ENCODE measurements at places on chromosomes 4 and X.

GRCh38 chrX:22121161-22121560, 89.0 kb downstream of the PHEX start:
- no peak for DNase-seq

GRCh38 chr4:61273233-61273632, 73.1 kb downstream of the ADGRL3 start:
- no peak for DNase-seq

DNA sequence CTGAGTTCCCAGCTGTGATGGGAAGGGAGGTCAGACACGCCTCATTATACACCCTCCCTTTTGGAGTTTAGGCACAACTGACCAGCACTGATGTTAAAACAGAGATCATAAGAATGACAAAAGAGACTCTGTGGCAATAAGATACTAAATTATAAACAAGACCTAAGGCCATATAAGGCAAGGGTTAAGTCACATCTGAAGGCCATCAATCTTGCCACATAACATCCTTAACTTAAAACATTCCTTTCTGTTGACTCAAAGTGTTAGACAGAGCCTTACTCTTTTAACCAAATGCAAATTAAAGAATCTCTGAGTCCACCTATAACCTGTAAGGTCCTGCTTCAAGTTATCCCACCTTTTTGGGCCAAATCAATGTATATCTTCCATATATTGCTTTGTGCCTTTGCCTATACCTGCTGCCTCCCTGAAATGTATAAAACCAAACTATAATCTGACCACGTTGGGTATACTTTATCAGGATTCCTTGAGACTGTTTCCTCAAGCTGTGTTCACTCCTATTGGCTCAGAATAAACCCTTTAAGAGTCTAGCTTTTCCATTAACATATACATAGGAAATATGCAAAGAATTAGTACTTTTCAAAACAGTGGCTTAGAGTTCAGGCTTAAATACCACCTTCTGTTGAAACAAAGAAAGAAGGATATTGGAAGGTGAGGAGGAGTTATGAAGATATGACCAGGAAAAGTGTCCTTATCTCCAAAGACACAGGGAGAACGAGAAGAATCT, 214.4 kb upstream of the PPP1R2C start:
- no peak for DNase-seq

DNA sequence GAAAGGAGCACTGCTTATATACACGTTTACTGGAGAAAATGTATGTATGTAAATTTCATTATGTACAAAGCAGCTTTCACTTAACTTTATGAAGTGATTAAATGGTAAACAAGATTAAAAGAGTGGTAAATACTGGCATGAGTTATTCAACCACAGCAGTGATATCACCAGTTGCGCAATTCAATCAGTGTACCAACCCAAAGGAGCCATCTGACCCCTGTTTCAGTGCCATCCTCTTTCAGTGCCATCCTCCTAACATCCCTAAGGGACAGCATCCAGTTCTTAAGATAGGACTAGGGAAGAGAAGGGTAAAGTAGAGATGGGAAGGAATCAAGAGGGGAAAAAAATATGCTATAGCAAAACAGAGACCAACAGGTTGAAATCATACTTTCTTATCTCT, 16.2 kb downstream of the HPF1 start:
- no peak for DNase-seq

DNA sequence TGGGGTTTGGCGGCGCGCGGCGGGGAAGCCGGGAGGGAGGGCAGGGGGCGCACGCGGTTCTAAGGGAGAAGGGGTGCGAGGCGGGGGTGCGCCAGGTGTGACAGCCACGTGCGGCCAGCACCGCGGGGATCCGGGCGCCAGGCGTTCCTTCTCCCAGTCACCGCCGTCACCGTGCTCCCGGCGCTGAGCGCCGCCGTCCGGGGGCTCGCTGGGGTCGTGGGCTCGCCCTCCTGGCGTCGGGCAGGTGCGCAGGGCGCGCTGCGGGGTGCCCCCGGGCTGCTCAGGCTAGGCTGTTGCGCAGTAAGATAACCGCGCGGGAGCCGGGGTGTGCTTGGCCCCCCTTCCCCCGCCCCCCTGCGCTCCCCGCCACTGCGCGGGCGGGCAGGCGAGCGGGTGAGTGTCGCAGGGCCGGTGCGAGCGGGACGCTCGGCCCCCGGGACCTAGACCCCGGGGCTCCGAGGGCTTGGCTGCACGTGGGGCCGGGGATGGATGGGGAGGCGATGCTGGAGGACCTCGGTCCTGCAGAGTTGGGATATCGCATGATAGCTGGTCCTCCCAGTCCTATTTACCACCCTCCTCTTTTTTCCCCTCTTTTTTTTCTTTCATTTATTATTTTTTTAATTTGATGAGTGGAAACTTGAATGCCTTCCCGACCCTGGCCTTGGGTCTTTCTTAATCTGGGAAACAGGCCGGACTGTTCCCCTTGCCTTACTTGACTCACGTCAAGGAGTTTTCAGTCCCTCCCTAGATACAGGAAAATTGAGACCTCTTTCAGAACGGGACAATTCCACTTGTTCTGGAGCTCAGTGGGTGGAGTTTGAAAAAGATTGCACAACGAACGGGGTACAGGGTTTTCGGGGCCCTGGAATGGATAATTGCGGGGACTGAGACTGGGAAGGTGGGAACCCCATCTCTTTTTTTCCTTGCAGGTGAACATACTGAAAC, 797 bp downstream of the TXLNG start:
- peak; percentile 41 for DNase-seq

- no peak for DNase-seq
Observed at GRCh38 chr4:105627620-105628019, 75.2 kb downstream of the ARHGEF38 start.

DNA sequence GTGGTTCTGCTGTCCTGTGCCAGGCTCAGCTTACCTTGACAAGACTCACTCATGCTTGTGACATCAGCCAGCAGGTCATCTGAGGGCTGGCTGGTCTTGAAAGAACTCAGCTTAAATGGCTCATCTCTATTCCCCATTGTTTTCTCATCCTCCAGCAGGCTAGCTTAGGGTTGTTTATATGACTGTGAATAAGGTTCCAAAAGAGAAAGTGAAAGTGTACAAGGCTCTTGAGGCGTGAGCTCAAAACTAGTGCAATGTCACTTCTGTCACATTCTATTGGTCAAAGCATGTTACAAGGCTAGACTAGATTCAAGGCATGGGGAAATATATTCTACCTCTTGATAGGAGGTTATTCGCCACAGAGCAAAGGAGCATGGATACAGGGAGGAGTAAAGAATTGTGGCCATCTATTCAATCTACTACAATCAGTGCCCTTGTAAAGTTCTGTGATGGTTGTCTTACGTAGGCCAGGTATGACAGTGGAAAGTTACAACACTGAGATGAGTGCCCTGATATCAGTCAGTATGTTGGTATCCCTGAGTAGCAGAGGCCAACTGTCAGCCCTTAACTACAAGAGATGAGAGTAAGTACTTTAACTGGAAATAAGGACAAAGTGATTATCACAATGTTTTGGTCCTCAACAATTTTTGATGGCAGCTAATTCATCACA, 19.8 kb upstream of the TMLHE start:
- no peak for DNase-seq

- peak; percentile 26 for DNase-seq
Observed at GRCh38 chrX:47384502-47384901, 14.1 kb downstream of the ZNF157 start.

DNA sequence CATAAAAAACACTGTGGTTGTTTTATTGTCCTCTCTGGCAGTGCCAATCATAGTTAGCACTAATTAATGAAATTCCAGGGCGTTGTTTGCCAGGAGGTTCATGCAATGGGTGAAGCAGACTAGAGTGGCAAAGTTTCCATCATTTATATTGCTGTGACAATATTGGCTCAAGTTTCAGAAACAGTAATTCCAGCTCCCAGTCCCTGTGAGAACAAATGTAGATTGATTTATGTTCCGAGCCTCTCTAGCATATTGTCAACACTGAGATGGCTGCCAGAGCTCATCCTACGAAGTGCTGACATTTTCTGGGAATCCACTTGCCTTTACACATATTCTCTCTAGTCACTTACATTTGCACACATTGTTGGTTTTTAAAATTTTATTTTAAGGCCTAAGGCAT, 440.0 kb upstream of the IGFBP7 start:
- DNase-seq, result no peak

- DNase-seq, result no peak
Observed at GRCh38 chr4:159296061-159296460, 193.2 kb downstream of the RAPGEF2 start.

DNA sequence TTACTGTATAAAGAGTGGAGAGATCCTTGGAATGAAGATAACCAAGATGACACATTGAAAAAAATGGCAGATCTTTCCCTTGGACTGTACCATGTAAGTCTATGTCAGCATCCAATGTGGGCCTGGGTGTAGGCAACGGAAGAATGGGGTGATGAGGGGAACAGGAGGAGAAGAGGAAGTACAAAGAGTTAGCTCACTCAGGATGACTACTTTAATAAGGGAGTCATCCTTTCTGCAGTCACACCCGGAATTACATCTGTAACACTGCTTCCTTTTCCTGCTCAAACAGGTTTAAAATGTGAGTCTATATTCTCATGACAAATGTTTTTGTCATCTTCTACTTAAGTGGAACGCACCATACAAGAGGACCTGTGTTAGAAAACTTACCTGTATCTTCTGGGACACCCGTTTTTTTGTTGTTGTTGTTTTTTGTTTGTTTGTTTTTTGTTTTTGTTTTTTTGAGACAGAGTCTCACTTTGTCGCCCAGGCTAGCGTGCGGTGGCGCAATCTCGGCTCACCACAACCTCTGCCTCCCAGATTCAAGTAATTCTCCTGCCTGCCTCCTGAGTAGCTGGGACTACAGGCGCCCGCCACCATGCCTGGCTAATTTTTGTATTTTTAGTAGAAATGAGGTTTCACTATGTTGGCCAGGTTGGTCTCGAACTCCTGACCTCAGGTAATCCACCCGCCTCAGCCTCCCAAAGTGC, 18.0 kb downstream of the HPSE start:
- DNase-seq, result no peak

DNA sequence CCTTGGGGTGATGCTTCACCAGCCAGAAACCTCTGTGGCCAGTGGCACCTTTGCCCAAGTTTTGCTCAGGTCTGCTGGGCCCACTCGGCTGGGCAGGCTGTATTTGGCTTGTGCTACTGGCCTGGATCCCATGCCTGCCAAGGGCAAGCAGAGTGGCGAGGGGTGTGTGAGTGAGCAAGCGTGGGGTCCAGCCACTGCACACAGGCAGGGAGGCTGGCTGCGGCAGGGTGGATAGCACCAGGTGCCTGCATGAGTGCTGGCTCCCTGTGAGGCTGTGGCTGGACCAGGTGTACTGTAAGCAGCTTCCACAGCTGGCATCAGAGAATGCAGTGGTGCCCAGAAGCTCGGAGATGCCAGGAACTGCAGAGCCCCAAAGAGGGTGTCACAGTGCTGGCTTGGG, 478.5 kb downstream of the STPG2 start:
- no peak for DNase-seq

- DNase-seq, result no peak
Observed at GRCh38 chr4:158933236-158933635, 164.4 kb downstream of the FNIP2 start.

DNA sequence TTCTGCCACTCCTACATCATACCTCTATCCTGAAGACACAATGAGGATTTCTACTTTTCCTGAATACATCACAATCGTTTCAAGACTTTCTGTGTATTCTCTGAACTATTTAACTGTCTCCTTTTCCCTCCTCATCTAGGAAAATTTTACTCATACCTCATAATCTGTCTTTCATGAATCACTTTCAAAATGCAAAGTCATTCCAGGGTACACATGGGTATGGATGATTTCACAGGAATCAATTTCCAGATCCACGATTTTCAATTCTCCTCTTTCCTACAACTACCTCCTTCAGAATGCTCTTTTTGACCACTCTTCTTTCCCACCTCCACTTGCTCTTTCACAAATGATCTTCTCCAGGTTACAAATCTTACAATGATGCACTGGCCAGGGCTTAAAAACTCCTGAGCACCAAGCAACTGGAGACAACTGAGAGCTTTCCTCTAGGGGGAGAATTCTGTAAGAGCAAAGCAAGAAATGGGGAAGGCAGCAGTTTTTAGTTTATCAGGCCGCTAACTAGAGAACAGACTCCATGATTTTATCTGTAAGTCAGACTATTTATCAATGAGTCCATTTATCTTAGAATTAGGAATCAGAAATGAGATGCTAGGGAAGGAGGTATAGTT, 116.4 kb downstream of the PPP3CA start:
- DNase-seq, result no peak

GRCh38 chrX:48956728-48957414, 536 bp downstream of the OTUD5 start:
- DNase-seq, result no peak

GRCh38 chr4:73998040-73999011, at the start of gene CXCL5:
TSS of gene CXCL5 (minus strand) at chr4:73998677. CDS start at chr4:73998581, 96 bp downstream.
- DNase-seq, result no peak

GRCh38 chrX:30414144-30414543, 105.0 kb upstream of the NR0B1 start:
- DNase-seq, result no peak

DNA sequence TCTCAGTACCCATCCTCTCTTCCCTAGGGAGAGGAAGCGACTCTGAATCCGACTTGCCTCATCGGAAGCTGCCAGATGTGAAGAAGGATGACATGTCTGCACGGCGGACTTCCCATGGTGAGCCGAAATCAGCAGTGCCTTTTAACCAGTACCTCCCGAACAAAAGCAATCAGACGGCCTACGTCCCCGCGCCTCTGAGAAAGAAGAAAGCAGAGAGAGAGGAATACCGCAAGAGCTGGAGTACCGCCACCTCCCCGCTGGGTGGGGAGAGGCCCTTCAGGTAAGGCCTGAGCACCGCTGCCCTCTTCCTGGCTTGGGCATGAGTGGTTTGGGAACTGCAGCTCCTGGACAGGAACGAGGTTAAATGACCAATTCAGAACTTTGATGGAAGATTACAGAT, 81.2 kb downstream of the LIMCH1 start:
- no peak for DNase-seq

- DNase-seq, result no peak
Observed at GRCh38 chr4:76600447-76600846, 165.4 kb downstream of the SHROOM3 start.

DNA sequence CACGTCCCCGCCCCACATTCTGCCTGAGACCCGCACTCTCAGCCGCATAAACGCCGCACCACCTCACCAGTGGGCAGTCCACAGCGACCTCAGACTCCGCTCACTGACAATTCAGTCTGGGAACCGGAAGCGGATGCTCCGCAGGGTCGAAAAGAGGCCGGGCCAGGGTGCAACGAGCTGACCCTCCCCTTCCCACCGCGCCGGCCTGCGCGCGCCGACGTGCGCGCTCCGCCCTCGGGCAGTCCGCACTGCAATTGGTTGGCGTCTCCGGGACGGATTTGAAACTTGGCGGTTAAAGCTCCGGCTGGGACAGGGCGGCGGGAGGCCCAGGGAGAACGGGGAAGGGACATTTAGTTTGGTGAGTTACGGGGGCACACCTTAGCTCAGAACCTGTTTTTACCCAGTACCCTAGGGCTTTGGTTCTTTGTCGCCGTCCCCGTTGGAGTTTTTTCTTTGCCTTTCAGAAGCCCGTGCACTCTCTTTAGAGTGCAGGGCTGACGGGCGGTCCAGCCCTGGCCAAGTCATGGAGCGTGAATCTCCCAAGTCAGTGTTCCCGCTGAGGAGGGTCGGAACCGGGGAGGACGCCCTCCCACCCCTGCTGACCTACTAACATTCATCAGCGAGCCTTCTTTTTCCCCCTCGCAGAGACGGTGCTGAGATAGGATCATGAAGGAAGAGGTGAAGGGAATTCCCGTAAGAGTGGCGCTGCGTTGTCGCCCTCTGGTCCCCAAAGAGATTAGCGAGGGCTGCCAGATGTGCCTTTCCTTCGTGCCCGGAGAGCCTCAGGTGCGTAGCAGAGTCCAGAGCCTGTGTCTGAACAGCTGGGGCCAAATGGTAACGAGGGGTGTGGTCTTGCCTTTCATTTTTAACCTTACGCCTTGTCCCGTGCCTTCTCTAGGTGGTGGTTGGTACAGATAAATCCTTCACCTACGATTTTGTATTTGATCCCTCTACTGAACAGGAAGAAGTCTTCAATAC, at the start of the genes KIF4A and PDZD11:
TSS of gene KIF4A (plus strand) at position 312 of the 978 bp plus-strand sequence. CDS start at position 667, 355 bp downstream.
TSS of gene PDZD11 (minus strand) at position 135 of the 978 bp plus-strand sequence. CDS start 586 bp downstream, outside the sequence.
- peak; percentile 81 for DNase-seq
